MM.1S (cell line): ENCODE measurements at places on chromosomes 2 and 18.
A peak's percentile ranks its signal among the peaks of the same experiment; 100 is the strongest.

GRCh38 chr18:14936313-14936712 lies 188.3 kb downstream of the ANKRD30B start:
- no peak for DNase-seq

DNA sequence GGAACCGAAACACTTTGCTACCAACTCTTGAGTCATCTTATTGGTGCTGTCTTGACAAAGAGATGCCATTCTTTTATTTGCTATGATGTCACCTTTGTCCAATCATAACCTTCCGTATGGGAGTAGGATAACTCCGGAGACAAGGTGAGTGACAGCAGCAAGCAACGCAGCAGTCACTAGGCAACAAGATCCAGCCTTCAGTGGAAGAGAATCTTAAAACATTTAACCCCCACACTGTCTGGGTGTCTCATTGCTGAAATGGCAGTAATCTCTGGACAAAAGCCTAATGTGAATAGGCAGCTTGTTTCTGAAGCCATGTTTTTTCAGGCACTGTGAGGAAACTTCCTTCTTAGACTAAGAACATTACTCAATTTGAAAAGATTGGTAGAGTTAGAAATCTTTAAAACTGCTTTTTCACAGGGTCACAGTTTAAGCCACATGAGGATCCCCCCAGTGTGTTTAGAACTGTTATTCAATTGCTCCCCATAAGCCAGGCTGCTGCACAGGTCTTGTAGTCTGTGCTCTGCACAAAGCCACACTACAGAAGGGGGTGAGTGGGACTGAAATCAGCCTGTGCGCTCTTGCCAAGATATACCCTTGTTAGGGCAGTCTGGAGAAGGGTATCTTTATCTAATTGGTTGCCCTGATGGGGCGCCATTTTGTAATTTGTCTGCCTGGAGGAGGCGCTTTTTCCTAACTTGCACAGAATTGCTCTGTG lies 131.5 kb upstream of the STON1 start:
- no peak for DNase-seq

DNA sequence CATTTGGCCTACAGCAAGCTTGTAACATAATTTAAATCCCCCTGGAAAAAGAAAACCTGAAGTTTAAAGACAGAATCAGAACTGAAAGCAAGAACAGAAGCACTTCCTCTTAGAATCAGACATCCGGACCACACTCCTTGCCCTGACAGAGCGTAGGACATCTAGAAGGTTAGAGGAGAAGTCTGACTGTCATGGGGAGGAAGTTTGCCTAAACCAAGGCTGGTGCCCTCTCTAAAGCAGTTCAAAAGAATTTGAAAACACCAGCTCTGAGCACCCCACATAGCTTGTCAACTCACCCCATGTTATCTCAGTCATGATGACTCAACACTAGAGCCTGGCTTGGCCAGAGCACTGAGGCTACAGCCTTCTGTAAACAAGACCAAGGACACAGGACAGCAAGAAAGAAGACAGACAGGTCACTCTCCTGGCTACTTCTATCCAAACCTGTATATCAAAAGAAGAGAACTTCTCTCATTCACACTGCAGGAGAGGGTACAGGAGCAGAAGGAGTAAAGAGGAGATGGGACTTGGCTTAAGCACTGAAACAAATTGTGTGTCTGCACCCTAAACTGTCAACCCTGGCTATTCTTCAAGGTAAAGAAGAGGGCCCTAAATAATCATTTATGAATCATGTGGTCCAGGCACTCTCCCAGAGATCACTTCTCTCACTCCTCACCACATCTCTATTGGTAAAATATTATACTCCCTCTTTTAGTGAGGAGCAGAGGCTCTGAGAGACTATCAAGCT lies 198.6 kb downstream of the MEMO1 start:
- peak; percentile 87 for DNase-seq

- DNase-seq, result peak; percentile 54
These were observed 44.9 kb downstream of the TMEM37 start for GRCh38 chr2:119476301-119477112.

GRCh38 chr18:6204476-6204875 lies 210.2 kb downstream of the L3MBTL4 start:
- DNase-seq, result no peak
